ENCODE measurements at places on chromosomes 11 and 22. TPM values are rescaled to one million over a fixed set of nuclear protein-coding genes. Genes with fewer than 3 reads are reported as not detected.

Gene CFAP300
- 2.9 TPM for total RNA-seq

Gene CCDC89
- total RNA-seq, result 0.26 TPM

Gene NNMT
- total RNA-seq, result 52.7 TPM

DNA sequence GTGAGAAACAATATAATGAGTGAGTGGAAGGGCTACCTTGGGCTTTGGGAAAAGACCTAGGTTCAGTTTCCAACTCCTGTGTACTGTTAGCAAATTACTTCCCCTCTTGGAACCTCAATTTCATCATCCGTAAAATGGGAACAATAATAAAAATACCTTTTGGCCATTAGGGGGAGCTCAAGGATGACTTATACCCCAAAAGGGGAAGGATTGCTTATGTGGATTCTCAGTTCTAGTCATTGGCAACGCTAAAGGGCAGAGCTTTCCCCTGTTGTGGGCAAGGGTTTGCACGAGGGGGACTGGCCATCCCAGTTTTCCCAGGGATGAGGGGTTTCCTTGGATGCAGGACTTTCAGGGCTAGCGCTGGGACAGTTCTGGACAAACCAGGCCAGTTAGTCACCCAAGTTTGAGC lies 3.1 kb upstream of the COMMD9 start:
- DNase-seq, result peak; percentile 21

GRCh38 chr11:79098146-79098545 lies 342.7 kb downstream of the TENM4 start:
- DNase-seq, result no peak

GRCh38 chr11:125320347-125321076 lies 156.0 kb downstream of the PKNOX2 start:
- no peak for DNase-seq

DNA sequence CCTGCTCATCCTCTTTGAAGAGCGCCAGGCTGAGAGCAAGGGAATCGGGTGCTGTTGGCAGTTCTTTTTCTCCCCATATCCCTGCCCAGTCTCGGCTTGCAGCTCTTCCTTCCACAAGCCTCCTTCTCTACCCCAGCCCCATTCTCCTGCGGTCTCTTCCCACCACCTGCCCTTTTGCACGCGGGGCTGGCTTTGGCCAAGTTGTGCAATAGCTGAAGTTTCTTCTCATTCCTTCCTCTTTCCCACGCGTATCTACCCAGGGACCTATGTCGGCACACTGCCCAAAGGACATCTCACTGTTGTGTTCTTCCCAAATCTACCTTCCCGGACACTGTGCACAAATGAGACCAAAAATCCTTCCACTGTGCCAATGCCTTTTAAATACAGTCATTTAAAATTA lies 22.3 kb upstream of the HTR3A start:
- DNase-seq, result no peak

GRCh38 chr11:1876361-1877063 lies 15.2 kb downstream of the PRR33 start:
- DNase-seq, result peak; percentile 72

DNA sequence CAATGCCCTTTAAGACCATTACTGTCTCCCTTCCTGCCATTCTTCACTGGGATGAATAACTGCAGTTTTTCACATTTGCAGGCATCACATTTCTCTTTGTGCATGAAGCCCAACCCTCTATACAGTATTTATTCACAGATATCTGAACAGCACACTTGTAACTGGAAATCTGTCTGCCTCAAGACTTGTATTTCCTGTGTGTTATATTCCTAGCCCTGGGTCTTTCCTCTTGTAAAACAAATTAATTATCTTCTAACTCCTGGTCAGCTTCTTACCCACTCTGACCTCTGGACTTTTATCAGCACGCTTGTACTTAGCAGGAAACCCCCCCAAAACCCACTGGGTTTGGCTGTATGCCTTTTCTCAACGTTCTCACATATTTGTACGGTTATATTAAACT lies 2.0 kb downstream of the CSRP3 start:
- DNase-seq, result no peak

- DNase-seq, result no peak
These were observed 4.3 kb upstream of the GALNT18 start for GRCh38 chr11:11626128-11626527.

GRCh38 chr22:47205554-47205953 lies 443.1 kb downstream of the TBC1D22A start:
- DNase-seq, result no peak

GRCh38 chr11:69414773-69415187 lies 66.7 kb upstream of the LINC01488 start:
- DNase-seq, result no peak

GRCh38 chr11:126305699-126306098 lies 1.8 kb downstream of the DCPS start:
- DNase-seq, result no peak

DNA sequence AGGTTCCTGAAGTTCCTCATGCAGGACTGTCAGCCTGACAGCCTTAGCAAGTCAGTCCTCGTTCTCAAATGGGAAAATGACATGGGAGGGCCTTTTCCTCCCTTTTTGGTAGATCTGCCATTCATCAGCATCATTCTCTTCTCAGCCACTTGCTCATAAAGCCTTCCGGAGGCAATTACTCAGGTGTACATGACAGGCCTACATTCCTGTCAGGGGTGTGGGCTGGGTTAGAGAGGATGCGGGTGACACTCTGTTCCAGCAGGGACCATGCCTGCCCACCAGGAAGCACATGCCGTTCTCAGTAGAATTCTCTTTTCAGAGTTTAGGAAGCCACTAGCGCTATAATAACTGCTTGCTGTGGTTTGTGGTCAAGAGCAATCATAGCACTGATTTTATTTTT lies 24.2 kb upstream of the ANKK1 start:
- no peak for DNase-seq

GRCh38 chr11:36775130-36775529 lies 177.1 kb upstream of the RAG2 start:
- no peak for DNase-seq
